Stimulated activated CD4-positive, alpha-beta T cell treated with anti-CD3 and anti-CD28 coated beads, Interleukin-1b, Interleukin-23, amount 100 ng/mL, for 1 hour (primary cell): ENCODE measurements at places on chromosomes 7 and 10.

- no peak for DNase-seq
Measured at GRCh38 chr7:157017603-157018327, 7.3 kb upstream of the MNX1 start.

DNA sequence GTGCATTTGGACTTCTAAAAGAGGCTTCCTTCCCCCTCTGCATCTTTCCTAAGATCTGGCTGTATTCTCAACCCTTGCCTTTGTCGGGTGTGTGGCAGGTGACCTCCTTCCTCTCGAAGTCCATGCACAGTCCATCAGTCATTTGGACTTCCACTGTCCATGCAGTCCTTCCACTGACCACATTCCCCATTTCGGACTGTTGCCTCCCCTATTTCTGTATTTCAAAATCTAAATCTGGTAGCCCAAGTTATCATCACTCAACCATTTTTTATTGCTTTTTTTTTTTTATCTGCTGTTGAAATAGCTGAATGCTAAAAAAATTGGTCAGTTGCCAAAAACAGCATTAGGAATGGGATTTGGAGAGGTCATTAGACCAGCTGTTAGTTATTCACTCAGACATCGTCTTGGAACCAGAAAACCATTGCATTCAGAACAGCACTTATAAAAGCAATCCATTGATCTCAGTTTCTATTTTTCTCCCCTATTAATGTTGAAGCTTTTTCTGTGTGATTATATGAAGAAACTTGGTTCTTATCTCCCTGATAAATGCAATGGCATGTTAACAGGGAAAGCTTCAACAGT, 575.6 kb downstream of the KIF20B start:
- DNase-seq, result no peak

- no peak for DNase-seq
Measured at GRCh38 chr7:34487391-34488115, 170.5 kb upstream of the NPSR1 start.

DNA sequence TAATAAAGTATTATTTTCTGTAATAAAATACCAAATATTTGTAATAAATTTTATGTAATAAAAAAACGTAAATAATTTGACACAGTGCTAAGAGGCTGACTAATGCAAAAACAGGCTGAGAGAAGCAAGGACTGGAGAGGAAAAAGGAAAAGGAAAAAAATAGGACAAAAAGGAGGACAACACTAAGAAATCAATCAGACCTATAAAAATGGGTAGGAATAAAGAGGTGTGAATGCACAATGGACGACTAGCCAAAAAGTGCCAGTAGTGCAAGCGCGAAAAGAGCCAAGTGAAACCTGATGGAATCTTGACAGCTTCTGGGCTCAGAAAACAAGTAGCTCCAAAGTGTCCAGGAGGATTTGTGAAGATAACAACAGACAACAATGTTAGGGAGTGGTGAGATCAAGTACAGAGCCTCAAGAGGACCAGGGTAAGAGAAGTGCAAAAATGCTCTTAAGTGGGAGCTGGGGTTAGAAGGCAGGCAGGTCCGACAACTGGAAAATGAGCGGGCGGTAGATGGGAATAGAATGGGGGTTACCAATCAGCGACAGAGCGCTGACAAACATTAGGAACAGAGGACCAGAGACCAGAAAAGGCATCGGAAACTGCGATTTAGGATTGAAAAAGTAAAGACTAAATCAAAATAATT, 1.2 kb downstream of the BRAF start:
- no peak for DNase-seq

DNA sequence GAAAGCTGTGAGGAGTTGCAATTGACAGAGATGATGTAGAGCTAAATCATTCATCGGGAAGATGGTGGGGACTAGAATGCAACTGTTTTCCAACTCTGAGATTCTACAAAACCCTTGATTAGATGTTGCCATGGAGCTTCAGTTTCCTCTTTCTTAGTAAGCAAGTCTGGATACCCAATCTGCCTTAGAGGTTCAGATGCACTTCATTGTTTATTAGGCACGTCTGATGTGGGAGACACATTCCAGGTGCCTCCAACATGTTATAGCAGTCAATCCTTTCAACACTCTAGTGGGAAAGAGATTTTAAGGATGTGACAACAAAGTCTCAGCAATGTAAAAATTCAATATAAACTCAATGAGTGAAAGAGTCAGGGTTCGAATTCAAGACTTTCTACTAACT, 291.3 kb upstream of the PHYHIPL start:
- no peak for DNase-seq

DNA sequence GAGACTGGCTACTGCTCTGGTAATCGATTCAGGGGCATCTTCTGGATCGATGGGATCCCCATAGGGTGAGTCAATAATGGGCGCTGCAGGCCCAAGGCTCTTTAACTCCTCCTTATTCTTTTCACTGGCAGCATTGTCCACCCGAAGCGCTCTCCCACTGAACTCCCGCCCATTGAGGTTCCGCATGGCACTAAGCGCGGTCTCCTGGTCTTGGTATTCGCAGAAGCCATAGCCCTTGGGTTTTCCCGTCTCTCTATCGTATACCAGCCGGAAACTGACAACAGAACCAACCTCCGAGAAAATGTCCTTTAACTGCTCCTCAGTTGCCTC, 285 bp downstream of the CSTF2T start:
- DNase-seq, result no peak

DNA sequence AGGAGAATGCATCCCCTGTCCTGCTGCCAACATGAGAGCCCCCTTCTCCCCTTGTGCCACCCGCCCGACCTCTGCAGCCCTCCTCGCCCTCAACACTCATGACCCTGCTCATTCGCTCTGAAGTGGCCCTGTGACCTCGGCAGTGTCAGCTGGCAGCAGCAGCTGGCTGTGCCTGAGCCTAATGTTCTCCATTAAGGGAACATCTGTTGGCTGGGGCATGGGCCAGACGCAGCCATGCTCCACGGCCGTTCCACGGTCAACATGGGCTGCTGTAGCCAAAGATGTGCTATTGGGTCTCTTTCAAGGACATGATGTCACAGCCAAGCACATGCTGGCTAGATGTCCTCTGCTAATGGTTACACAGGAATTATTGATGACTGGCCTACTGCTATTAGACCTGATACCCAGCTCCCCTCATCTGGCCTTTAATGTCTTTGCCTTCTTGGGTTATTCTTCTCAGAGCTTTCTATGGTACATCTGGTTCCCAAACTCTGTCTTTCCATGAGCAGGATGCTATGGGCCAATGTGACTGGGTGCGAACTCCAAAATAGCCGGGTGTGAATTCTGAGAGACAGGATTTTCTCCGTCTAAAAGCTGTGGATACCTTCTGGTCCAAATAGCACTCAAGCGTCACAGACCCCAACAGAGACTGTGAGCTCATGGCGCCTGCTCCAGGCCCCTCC, 22.4 kb downstream of the ADCYAP1R1 start:
- DNase-seq, result no peak

- no peak for DNase-seq
Measured at GRCh38 chr7:137835486-137836112, 11.2 kb downstream of the DGKI start.
